ENCODE measurements at places on chromosomes 2 and 18.

GRCh38 chr2:66069937-66070720 lies 364.8 kb upstream of the MEIS1 start:
- no peak for DNase-seq

DNA sequence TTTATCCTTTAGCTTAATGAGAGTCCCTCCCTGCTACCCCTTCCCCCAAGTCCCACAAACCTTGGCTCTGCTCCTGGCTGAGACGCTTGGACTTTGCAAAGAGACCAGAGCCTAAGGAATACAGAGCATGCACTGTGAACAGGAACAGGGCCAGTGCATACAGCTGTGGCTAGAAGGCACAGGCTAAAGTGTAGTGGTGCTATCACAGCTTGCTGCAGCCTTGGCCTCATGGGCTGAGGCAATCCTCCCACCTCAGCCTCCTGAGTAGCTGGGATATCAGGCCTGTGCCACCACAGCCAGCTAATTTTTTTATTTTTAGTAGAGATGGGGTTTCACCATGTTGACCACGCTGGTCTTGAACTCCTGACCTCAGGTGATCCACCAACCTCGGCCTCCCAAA lies 39.5 kb upstream of the ASXL2 start:
- DNase-seq: no peak

DNA sequence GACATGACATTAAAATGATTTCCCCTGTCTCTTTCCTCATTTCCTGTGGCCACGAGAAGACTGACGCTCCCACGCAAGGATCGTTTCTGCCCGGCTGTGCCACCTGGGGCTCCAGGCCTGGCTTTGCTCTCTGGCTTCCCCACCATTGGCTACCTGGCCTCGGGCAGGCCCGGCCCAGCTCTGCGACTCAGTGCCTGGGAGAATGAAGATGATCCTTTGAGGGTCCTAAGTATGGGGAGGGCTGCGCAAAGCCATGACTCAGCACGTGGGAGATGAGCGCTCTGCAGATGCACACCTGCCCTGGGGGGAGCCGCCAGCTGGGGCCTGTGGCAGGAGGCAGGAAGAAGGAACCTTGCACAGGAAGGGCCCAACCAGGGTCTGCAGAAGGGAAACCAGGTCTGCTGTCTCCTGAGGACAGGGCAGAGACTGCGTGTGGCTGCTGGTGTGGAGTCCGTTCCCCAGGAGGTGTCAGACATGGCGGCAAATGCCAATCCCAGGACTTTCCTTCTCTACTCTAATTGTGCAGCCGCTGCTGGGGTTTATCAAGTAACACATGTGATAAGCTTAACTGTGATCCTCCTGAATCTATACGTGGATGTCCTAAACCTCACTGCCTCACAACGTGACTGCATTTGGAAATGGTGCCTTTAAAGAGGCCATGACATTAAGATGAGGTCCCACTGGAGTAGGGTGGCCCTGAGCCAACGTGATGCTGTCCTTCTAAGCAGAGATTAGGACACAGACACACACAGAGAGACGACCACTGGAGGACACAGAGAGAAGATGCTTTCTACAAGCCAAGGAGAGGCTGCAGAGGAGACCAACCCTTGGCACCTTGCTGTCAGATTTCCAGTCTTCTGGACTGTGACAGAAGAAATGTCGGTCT lies 32.9 kb downstream of the MBP start:
- no peak for DNase-seq

DNA sequence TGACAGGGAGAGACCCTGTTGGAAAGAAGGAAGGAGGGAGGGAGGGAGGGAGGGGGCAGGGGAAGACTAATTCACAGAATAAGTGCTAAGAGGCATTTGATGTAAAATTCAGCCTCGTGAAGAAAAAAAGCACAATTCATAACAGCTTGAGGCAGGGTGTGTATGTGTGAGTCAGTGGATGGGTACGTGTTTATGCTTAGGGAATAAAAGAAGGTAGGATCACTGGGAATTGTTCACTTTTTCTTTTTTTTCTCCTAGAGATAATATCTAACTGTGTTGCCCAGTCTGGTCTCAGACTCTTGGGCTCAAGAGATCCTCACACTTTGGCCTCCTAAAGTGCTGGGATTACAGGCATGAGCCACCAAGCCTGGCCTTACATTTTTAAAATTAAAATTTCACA lies 39.2 kb downstream of the WDR33 start:
- peak; percentile 33 for DNase-seq

DNA sequence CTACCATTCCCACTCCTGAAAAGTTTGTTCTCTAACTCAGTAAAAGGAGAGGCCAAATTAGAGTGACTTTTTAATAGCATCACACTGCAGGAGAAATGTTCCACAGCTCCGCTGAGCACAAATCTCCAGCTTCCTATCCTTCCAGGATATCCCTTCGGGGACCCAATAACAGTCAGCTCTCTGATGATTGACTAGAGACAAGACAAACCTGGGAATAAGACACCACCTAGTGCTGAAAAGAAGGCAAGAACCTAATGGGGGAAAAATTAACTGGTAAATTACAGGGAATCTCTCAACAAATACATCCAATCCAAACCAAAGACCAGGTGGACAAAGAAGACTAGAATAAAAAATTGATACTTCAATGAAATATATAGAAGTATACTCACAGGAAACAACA lies 977.1 kb upstream of the SOX11 start:
- DNase-seq: no peak

DNA sequence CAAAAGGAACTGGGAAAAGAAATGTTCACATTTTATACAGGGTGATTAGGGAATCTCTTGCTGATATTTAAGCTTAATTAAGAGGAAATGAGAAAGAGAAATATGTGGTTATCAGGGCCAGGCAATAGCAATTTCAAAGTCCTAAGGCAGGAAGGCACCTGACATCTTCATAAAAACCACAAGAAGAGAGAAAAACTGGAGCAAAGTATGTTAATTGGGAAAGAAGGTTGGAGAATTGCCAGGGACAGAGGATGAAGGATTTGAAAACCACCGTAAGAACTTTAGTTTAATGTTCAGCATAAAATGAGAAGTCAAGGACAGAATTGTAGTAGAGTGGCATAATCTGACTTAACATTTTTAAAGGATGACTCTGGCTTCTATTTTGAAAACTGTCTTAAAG lies 691.8 kb upstream of the NRXN1 start:
- no peak for DNase-seq

DNA sequence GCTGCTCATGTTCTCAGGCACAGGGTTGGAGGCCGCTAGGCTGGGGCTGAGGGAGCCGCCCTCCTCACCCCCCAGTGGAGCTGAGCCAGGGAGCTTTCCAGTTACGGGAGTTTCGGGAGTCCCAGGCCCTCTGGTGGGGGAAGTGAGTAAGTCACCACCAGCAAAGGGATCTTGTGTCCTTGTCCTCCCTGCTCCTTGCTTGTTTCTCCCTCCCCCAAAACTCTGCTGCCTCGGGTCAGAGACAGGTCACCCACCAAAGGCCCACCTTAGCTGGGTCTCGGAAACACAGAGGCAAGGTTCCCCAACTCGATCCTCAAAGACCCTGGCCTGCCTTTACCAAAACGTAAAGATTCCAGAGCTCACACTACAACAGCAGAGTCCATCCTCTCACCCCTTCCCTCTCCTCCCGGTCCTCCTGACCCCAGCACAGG lies 60.5 kb upstream of the POMC start:
- DNase-seq: peak; percentile 56

DNA sequence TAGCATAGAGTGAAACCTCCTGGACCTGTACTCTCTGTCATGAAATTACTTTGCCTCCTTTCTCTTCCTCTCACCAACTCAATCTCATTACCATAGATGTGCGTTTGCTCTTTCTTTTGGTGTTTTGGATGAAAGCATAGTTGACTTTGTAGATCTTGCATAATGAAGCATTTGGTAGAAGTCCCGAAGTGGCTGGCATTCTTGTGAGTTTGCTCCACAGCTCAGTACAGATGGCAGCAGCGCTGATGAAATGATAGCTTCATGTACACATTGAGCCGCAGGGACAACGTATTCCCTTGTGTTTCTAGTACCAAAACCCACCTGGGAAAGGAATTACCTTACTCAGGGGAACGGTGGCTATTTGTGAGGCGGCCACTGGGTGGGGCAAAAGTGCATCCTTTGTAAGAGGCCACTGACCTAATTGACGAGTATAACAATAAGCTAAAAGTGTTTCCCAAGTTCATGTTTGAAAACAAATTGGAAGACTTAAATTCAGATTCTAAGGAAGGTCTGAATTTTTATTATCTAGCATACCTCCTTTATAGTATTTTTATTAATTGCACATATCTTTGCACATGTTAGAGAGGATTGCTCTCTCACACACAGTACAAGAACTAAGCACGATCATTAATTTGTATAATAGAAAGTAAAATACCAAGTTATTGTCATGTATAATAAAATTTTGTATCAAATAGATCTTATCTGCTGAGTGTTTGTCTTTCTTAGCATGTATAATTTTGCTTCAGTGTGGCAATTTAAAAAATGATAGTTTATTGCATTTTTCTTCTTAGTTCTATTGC lies 25.4 kb upstream of the CDH7 start:
- DNase-seq: peak; percentile 1

DNA sequence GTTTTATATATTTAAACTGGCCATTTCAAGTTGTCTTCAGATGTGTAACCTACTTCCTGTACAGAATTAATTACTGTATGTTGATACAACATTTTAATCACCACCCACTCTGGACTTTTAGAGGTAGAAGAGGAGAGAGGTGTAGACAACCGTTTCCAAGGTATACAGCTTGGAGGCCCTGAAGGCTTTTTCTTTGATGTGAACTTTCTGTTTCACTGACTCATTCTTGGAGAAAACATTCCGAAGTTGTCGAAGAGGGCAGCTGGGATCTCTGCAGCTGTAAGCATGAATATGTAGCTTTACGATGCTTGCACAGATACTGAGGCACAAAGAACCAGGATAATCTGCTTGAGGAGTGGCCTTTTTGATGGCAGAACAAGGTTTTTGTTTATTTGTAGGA lies 137.0 kb downstream of the NCKAP5 start:
- DNase-seq: peak; percentile 95

DNA sequence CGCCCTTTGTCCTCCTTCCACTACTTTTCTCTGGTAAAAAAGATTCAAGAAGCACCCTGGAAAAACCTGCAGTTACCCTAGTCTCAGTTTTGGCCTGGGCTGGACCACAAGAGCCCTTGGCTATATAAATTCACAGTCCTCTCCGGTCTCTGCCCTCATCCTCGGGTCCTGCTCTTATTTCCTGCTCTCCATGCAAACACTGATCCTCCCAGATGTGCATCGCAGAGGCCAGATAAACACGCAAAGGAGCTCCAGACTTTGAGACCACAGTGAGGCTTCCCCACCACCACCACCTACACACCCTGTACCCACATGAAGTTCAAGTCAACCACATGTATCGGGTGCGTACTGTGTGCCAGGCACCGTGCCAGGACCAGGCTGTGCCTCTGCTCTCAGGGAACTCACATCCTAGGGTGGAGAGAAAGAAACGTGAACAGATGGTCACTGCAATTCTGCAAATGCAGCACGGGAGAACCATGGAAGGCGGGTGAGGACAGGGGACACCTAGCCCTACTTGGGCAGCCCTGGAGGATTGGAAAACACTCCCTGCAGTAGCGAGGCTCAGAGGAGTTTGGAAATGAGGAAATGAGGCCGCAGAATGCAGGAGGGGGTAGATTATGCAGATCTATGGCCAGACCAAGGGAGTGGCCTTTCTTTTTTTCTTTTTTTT lies 7.4 kb downstream of the CTDSP1 start:
- peak; percentile 28 for DNase-seq

DNA sequence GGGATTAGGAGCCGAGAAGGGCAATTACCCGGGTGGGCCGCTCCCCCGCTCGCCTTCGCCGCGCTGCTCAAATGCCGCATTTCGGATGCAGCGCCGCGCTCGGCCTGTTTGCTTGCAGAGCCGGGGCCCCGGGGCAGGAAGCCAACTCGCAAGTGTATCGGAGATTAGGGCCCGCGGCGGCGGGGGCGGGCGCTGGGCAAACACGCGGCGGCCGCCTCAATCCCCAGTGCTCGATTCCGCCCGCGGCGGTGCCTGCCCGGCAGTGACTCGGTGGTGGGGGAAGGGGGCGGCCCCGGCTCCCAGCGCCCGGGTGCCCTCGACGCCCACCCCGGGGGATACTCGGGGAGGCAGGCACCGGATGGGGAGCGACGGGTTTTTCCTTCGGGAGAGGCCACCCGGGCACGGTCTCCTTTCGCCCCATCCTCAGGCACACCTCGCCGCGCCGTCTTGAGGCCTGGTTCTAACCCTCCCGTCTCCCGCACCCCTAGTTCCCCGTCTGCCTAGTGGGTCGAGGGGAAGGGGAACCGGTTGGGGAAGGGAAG lies 26.6 kb upstream of the NOTO start:
- DNase-seq: no peak
